ENCODE measurements at places on chromosomes 13 and 19. TPM values are rescaled to one million over a fixed set of nuclear protein-coding genes. Genes with fewer than 3 reads are reported as not detected.

Gene KLK3
- not detected for total RNA-seq

Gene IGFL4
- total RNA-seq = not detected

Gene NDFIP2
- total RNA-seq = 24.0 TPM

Gene MBD3L3
- not detected for total RNA-seq

Gene NLRP7
- not detected for total RNA-seq

Gene KCNJ14
- 1.2 TPM for total RNA-seq

Gene CEACAM7
- total RNA-seq = not detected

Gene KASH5
- not detected for total RNA-seq

Gene ZNF93
- 17.7 TPM for total RNA-seq

Gene EBI3
- total RNA-seq = 9.0 TPM

Gene WASF3
- 9.4 TPM for total RNA-seq

Gene SIGLEC8
- total RNA-seq = not detected

Gene FARSA
- total RNA-seq = 74.0 TPM

Gene B3GNT3
- not detected for total RNA-seq

Gene MAMSTR
- 0.29 TPM for total RNA-seq

Gene MCEMP1
- not detected for total RNA-seq

Gene KLK5
- not detected for total RNA-seq

Gene ZFP36
- total RNA-seq = 6.5 TPM

Gene PLPPR3
- 7.5 TPM for total RNA-seq

Gene KLK14
- total RNA-seq = not detected

Gene EDNRB
- total RNA-seq = 18.8 TPM

Gene SYNE4
- total RNA-seq = not detected

Gene IL12RB1
- 0.12 TPM for total RNA-seq

Gene COX7A1
- total RNA-seq = 4.8 TPM

Gene CTXN1
- total RNA-seq = 47.1 TPM

Gene PPP1R13L
- 16.2 TPM for total RNA-seq

Gene ZNF77
- total RNA-seq = 3.4 TPM

Gene SIGLEC7
- not detected for total RNA-seq

Gene ZNF441
- total RNA-seq = 3.2 TPM

Gene ZNF726
- total RNA-seq = 0.92 TPM

Gene TJP3
- total RNA-seq = not detected

Gene ZNF541
- not detected for total RNA-seq

Gene POMP
- 132 TPM for total RNA-seq

Gene CELF5
- 0.41 TPM for total RNA-seq

Gene ZNF433
- total RNA-seq = 5.5 TPM

Gene FLT1
- total RNA-seq = 156 TPM

Gene PLK5
- total RNA-seq = not detected

Gene SBSN
- not detected for total RNA-seq

Gene MYO1F
- 0.15 TPM for total RNA-seq

Gene TUBGCP3
- total RNA-seq = 16.1 TPM

Gene SLC27A5
- total RNA-seq = 8.7 TPM

Gene CYP4F22
- 0.06 TPM for total RNA-seq

Gene ERICH6B
- not detected for total RNA-seq

Gene STAP2
- 28.8 TPM for total RNA-seq

Gene C13orf42
- not detected for total RNA-seq
